Adipocyte (in vitro differentiated cells): ENCODE measurements at places on chromosomes 7 and 10.

DNA sequence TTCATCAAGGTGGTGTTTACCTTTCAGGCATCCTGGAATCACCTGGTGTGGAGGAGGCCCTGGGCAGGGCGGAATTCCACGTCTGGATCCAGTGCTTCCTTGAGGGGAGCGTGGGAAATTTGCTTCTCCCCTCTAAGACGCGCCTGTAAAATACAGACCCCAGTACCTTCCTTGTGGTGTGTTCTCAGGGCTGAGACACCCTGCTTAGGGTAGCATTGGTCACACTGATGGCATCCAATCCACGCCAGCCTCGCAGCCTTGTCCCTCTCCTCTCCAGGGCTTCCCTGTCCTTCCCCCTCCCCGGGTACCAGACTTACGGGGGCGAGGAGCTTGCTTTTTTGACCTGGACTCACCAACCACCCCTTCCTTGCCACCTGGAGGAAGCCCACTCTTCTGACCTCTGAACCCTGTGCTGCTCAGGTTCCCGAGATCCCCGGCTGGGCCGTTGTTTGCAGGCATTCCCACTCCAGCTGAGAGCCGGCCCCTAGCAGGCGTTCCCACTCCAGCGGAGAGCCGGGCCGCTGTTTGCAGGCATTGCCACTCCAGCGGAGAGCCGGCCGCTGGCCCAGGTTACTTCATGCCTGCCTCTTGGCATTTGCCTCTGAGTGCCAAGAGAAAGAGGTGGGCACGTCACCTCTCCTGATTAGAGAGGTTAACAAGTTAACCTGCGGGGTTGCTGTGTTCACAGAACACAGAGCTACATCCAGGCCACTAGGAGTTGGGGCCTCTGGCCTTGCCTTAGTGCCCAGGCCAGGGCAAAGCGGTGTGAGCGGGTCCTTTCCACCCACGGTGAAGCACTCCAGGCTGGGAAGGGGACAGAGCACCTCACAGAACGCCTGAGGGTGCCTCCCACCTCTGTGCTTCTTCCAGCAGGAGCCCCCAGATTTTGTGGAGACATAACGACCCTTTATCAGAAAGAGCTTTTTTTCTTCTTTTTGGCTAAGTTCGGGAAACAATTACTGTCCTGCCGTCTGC is 254.0 kb upstream of the PPP2R2D start:
- no peak for DNase-seq

- DNase-seq, result no peak
Measured at GRCh38 chr10:67539312-67539711, 156.7 kb downstream of the CTNNA3 start.

GRCh38 chr7:145053781-145054180 is 217.9 kb upstream of the TPK1 start:
- no peak for DNase-seq

- DNase-seq, result no peak
Measured at GRCh38 chr7:148021507-148022045, 569.0 kb upstream of the C7orf33 start.

DNA sequence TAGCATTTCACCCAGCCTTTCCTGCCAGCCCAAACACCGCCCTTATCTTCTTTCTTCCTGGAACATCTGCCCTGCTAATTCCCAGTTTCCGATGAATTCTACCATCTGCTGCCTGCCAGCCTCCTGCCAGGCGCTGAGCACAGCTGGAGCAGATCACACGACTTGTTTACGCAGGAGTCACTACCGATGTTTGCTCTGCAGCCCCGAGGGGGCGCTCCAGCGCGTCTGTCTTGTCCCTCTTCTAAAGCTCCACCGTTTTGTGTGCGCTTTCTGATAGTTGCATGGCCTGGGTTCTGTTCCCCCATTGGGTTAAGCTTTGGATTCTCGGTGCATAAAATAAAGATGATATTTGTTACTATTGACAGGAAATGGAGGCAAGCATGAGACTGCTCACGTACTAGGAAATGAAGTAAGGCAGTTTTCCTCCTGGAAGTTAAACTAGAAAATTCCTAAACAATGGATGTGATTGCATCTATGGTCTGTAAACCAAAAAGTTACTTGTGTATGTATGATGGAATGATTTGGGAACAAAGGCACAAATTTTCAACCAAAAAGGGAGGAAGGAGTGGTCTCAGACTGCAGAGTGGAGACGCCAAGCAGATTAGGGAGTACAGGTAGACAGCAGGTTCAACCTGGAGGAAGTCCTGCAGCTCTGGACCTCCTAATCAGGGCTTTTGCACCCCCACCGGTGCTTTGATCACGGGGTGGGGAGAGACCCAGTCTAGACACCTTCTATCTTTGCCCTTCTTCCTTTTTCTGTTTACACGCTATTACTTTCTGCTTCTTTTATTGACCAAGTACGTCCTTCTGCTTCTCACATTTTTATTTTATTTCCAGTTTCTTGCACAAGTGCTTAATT is 2.2 kb upstream of the RBM17 start:
- DNase-seq, result peak; percentile 95

GRCh38 chr7:7909376-7909775 is 59.2 kb upstream of the GLCCI1 start:
- DNase-seq, result no peak

DNA sequence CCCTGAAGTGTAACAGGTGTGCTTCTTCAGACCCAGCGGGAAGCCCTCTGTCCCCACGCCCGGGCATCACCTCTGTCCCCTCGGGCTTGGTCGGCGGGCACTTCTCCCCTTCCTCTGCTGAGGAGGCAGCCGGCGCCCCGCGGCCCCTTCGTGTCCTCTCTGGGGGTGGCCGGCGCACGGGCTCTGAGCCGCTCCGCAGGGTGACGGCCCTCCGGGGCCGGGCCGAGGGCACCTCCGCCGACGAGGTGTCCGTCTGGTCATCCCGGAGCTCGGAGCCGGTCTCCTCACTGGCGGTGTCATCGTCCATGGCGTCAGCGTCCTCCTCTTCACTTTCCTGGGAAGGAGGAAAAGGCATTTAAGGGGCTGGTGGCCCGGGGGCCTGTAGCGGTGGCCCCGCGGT is 239.0 kb downstream of the SFMBT2 start:
- DNase-seq, result no peak

- no peak for DNase-seq
Measured at GRCh38 chr10:130498042-130498441, 361.9 kb downstream of the GLRX3 start.

DNA sequence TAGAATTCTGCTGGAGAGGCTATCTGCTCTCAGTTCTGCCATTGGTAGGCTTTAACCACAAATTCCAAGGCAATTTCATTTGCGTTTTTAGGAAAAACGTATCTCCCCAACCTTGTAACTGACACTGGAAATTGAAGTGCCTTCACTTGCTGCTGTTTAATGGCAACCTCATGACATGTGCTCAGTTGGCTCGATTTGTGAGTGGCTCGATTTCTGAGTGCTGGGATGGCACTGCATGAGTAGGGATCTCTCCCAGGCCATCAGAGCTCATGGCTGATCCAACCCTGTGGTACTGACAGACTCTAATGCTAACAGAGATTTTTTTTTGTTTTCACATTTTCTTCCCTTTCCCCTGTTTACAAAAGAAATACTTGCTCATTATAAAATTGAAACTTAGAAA is 56.0 kb downstream of the SUFU start:
- DNase-seq, result no peak

GRCh38 chr10:7817984-7818294 is 366 bp upstream of the TAF3 start:
- no peak for DNase-seq

GRCh38 chr7:45192621-45193041 is 35.0 kb downstream of the RAMP3 start:
- no peak for DNase-seq

GRCh38 chr10:15457382-15457781 is 86.3 kb upstream of the FAM171A1 start:
- no peak for DNase-seq

GRCh38 chr10:16544099-16544498 is 22.4 kb upstream of the C1QL3 start:
- no peak for DNase-seq

- no peak for DNase-seq
Measured at GRCh38 chr7:108135446-108136190, 5.5 kb upstream of the LAMB4 start.

GRCh38 chr10:50347394-50347802 is 96.1 kb upstream of the ASAH2 start:
- DNase-seq, result no peak
